Breast epithelium (tissue), 4 donors: ENCODE measurements at places on chromosomes 2 and 18.
A peak's percentile ranks its signal among the peaks of the same experiment; 100 is the strongest.

- DNase-seq = no peak
Measured at GRCh38 chr2:165471349-165471950, 2.0 kb downstream of the CSRNP3 start.

DNA sequence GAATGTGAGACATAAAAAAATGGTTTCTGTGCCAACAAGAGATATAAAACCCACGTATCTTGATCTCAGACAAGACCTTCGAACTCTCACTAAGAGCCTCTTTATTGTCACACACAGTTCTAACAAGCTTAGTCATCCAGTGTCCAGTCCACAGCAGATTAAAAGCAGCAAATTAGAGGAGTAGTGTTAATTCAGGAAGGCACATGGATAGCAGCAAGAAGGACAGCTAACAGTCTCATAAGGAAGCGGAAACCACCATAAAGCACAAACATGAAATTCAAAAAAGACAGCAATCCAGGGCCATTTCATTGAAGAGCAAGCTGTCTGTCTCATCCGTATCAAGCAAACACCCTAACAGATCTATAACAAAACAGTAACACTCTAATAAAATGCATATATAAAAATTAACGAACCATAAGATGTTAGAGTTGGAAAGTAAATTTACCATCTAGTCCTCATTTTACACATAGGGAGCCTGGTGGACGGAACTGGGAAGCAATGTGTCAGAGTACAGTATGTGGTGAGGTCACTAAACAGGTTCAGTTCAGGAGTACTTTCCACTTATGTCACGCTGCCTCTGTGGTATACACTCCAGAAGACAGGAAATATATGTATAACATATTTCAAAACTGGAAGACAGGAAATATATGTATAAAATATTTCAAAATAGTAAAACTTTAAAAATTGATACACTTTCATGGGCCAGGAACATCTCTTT lies 18.3 kb downstream of the AAK1 start:
- DNase-seq = no peak

- no peak for DNase-seq
Measured at GRCh38 chr2:149561309-149561926, 26.2 kb downstream of the MMADHC start.

DNA sequence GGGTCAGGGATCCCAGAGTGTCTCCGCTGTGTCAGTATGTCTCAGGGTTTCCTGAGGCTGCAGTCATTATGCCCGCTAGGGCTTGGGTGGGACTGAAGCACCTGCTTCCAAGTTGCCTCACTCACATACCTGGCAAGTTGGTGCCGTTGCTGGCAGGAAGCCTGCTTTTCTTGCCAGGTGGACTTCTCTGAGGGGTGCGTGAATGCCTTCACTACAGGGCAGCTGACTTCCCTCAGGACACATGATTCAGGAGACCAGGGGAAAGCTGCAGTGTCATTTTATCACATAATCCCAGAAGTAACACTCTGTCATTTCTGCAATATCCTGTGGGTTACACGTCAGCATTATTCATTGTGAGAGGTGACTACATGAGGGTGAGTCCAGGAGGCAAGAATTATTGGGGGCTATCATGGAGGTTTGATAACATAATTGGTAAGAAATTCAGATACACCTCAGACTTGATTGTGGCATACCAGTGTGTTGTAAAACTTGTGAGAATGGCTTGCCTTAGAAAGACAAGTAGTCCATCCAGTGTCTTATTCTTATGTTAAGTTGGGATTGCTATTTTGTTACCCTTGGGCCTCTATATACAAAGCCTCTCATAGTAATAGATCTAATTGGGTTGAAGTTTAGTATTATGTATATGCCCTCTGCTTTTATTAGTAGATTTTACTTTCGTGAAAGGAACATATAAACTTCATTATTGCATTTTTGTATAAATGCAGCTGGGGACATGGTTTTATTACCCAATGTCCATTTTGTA lies 44.1 kb downstream of the NEDD4L start:
- peak; percentile 62 for DNase-seq

DNA sequence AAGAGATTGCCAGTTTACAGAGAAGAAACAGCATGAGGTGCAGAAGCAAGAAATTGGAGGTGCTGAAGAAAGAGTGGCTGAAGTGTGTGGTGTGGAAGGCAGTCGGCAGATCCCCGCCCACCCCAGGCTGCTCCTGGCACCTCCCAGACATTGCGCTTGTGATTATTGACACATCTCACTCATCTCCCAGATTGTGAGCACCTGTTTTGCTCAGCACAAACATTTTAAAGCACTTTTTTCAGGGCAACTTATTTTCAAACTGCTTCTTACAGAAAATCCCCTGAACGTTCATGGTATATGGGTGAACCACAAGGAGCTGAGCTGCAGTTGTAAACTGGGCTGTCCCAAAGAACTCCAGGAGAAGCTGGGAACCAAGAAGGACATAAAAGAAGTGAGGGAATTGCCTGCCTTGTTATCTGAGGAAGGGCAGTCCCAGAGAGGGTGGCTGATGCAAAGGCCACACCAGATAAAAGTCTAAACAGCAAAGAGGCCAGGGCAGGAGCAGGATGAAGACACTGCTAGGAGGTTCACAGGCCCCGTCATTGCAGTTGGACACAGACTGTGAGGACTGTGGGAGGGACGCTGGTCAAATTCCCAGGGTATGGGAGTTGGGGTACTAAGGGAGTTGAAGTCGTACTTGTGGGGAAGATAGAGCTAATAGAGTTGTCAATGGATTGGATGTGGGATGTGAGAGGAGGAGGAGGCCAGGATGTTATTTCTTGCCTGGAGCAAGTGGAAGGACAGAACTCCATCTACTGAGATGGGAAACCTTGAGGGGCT lies 65.1 kb downstream of the INPP4A start:
- no peak for DNase-seq

DNA sequence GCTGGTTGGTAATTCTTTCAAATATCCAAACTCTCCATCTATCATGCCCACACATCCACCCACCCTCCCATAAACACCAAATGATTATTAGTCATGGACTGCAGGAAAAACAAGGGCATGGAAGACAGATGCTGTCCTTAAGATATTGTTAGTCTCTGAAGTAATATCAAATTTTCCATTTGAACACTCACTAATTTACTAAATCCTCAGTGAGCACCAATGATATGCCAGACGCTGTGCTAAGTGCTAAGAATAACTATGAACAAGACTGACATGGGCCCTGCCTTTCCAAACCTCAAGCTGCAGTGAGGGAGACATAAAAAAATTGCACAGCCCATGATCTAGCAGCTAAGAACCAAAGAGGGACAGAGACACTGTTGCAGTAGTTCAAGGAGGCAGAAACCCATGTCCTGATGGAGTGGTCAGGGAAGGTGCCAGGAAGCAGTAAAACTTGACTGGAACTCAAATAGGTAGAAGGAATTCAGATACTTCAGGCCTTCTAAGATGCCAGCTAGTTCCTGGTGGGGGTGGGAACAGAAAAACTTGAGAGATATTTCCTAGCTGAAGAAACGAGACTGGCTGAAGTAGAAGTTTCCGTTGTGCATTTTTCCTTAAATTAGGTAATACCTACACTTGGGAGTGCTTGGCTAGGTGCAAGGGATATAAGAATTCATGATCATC lies 182.1 kb downstream of the OSR1 start:
- DNase-seq = no peak

DNA sequence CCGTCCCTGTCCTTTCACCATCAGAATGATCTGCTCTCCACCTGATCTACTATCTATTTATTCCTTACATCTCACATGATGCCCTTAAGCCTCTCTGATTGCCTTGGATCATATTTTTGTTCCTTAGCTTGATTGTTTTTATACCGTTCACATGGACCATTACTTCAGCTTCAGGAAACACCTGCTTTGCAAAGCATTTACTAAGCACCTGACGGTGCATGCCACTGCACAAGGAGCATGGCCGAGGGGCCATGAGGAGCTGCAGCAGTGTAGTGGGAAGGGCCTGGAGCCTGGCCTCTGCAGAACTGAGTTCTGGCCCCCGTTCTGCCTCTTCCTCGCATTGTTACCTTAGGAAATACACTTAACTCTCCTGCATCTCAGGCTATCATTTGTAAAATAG lies 124.1 kb upstream of the NDUFV2 start:
- DNase-seq = no peak

DNA sequence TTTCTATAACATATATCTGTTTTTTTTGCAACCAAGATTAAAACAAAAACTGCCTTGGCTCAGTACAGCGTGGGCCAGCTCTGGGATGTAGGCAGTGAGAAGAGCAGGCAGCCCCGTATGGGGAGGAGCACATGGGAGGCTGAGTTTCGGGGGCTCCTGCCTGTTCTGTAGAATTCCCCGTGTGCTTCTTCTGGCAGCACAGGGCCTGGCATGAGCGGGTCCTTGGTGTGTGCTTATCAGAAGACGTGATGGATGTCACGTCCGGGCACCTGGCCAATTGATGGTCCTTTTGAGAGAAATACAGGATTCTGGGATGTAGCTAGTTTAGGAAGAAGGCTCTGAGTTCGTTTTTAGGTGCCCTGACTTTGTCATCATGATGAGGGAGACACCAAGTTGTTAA lies 16.2 kb downstream of the IMPA2 start:
- no peak for DNase-seq

GRCh38 chr2:100664756-100665101 lies 101.9 kb downstream of the PDCL3 start:
- DNase-seq = no peak

- DNase-seq = no peak
Measured at GRCh38 chr2:134220344-134220974, 33.4 kb upstream of the MGAT5 start.

DNA sequence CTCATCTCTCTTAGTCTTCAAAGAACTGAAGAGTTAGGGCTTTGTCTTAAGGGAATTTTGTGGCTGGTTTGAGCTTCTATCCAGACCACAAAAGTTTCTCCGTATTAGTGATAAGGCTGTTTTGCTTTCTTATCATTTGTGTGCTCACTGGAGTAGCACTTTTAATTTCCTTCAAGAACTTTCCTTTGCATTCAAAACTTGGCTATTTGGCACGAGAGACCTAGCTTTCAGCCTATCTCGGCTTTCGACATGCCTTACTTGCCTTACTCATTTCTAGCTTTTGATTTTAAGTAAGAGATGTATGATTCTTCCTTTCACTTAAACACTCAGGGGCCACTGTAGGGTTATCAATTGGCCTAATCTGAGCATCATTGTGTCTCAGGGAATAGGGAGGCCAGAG lies 29.9 kb downstream of the HDHD2 start:
- DNase-seq = no peak

DNA sequence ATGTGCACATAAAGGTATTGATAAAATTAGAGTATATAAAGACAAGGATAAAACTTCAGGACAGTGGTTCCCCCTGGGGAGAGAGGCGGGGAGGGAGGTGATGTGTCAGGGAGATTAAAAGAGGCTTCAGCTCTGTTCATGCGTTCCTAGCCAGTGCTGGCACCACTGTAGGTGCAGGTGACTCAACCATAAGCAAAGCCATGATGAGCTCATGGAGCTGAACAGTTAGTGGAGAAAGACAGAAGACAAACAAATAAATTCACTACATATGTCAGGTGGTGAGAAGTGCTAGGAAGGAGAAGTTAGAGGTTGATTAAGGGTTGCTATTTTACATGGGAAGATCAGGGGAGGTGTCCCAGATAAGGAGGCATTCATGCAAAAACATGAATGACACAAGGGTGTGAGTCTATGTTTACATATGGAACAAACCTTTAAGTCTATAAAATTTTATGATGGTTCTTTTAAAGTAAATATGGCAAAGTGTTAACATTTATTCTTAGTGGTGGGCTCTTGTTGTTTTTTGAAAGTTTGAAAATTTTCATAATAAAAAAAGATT lies 136.0 kb downstream of the ANKRD44 start:
- no peak for DNase-seq
